ENCODE measurements at places on chromosomes 2 and 18. TPM values are rescaled to one million over a fixed set of nuclear protein-coding genes. Genes with fewer than 3 reads are reported as not detected.
A peak's percentile ranks its signal among the peaks of the same experiment; 100 is the strongest.

DNA sequence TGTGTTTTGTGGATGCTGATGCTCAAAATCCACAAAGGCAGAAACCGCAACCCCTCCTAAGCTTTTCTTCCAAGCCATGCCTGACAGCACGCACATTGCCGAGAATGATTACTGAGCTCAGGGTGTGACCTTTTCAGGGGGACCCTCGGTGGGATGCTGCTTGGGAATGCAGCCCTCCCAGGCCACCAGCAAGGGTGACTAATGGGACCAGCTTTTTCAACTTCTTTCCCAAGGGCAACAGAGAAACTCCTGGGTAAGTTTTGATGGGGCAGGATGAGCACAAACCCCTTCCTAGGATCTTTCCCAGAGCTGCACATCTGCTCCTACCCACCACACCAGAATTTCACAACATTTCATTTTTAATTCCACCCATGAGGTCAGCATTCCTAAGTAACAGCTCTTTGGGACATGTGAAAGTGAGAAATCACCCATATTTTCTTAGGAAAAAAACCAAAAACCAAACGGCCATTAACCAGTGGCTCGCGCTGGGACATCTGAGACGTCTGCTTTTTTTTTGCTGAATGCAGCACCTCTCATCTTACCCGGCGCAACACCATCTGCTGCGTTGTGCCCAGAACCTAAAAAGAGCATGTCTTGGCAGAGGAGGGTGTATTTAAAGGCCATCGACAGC is 119.0 kb downstream of the ARL4C start:
- DNase-seq, result peak; percentile 32

DNA sequence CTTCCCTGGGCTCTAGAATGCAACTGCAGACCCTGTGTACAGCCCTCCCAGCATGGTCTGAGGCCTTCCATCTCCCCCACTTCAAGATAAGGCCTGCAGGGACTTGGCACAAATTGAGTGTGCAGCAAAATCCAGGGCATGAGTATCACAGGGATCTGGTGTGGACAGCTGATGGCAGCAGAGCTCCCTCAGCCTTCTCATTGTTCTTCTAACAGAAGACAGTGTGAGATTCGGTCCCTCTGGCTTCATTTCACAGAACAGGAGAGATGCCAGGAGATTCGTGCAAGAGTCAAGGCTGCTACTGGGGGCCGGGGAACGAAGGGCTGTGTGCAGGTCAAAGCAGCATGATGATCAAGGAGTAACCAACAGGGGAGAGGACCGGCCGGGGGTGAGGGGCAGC is 85.8 kb downstream of the UXS1 start:
- DNase-seq, result no peak

- DNase-seq, result no peak
Measured at GRCh38 chr2:102726128-102727087, 35.4 kb upstream of the TMEM182 start.

GRCh38 chr2:233990261-233990798 is 60.2 kb upstream of the SPP2 start:
- DNase-seq, result no peak

- DNase-seq, result no peak
Measured at GRCh38 chr2:12155303-12156051, 409.0 kb downstream of the LPIN1 start.

Gene VWC2L
- total RNA-seq, result not detected

Gene GCG
- not detected for total RNA-seq

Gene TMEM150A
- 17.6 TPM for total RNA-seq

Gene FBXO41
- 1.5 TPM for total RNA-seq
